H1 (cell line): ENCODE measurements at places on chromosomes 1 and 21.

DNA sequence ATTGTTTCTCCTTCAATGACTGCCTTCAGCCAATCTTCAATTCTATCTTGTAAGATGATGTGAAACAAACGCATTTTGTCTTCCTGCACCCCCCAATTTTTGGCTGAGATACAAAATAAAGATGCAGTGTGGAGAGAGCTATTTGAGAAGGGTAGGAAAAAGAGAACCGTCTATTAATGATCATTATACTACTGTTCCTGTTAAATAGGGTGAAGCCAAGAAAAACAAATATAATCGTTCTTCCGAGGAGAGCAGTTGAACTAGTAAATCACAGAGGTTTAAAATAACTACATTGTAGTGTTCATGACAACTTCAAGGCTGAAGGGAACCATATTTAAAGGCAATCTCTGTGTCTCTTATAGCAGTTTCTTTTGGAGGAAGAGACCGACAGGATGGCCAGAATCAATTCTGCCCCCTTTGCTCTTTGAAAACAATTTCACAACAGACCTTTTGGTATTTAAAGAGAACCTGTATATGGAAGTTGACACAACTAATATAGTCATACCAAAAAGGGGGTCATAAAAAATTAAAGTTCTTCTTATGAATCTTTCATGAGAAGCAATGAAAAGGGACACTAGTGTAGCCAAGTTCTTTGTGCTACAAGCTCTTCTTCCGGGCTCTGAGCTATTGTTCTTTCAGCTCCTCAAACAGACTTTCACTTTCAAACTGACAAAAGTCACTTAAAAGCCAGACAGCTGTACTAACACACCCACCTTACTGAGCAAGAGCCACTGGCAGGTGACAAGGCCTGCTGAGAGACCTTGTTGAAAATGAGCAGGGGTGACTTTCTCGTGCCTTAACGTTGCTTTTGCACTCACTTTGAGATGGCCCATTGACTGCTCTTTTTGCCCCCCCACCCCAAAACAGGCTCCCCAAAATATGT is 30.9 kb downstream of the PROX1 start:
- no peak for DNase-seq

DNA sequence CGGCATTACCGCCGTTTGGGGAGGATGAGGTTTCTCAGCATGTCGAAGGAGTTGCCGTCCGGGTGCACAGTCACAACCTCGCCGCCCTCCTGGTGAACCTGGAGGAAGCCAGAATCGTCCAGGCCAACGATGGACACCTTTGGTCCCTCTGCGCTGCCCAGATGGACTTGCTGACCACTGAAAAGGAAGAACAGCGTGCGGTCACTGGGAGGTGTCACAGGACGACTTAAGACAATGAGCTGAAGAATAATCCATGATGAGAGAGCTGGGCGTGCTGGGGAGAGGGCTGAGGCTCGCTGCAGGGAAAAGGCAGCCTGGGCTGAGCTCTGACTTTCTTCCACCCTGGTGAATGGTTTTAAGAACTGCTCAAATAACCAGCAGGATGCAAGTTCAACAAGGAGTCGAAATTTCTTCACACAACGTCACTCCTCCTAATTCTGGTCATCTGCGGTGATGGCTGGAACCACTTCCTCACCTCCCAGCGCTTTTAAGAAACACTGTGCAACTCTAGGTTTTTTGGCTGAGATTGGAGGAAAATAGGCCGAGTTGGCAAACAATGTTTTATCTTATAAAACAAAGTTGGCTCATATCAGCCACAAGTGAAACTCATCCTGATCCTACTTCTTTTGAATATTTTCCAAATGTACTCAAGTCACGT is 55.5 kb downstream of the SIM2 start:
- no peak for DNase-seq

- no peak for DNase-seq
Measured at GRCh38 chr1:183733715-183734114, 71.2 kb upstream of the RGL1 start.

GRCh38 chr1:39973503-39974135 is 18.7 kb downstream of the MFSD2A start:
- peak; percentile 38 for DNase-seq

DNA sequence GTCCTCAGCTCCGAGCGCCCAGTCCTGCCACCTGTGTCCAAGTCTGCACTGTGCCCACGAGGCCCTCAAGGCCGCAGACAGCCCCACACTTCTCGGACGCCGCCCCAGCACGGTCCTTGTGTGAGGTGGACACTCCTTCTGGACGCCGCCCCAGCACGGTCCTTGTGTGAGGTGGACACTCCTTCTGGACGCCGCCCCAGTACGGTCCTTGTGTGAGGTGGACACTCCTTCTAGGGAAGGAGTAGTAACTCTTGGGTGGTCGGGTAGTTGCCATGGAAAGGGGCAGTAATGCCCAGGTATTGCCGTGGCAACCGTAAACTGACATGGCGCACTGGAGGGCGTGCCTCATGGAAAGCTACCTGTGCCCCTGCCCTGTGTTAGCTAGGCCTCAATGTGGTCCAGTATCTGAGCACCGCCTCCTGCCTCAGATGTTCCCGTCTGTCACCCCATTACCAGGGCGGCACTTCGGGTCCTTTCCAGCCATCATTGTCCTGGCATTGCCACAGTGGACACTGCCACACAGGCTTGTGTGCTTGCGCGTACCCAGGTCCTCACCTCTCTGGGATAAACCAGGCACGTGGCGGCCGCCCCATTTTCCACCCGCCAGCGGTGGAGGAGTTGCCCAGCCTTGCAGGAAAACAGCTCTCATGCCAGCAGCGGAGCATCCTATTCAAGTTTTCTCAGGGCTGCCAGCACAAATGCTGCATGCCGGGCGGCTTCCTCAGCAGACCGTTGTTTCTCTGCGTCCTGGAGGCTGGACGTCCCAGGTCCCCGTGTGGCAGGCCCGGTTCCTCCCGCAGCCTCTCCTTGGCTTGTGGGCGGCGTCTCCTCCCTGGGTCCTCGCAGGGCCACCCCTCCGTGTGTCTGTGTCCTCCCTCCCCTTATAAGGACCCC is 40.8 kb upstream of the POFUT2 start:
- no peak for DNase-seq

DNA sequence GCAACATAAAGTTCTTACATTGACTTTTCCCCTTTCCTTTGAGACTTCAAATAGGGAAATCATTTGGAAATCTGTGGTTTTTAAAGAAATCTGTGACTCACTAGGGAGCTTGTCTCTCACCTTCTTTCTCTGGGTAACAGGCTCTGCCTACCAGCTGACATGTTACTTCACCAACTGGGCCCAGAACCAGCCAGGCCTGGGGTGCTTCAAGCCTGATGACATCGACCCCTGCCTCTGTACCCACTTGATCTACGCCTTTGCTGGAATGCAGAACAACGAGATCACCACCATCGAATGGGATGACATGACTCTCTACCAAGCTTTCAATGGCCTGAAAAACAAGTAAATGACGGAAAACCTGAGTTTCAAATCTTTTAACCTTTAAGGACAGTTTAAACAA is 9.2 kb upstream of the CHIA start:
- no peak for DNase-seq
